Activated naive CD8-positive, alpha-beta T cell treated with anti-CD3 and anti-CD28 coated beads for 36 hours (primary cell): ENCODE measurements at places on chromosomes 1 and 21. TPM values are rescaled to one million over a fixed set of nuclear protein-coding genes. Genes with fewer than 3 reads are reported as not detected.

The JAM2 gene
- total RNA-seq = 2.5 TPM

The LRRC71 gene
- not detected for total RNA-seq

The TMEM269 gene
- 0.32 TPM for total RNA-seq

The AMY1C gene
- total RNA-seq = not detected

The DCDC2B gene
- total RNA-seq = not detected
